Colonic mucosa (tissue), 4 donors: ENCODE measurements at places on chromosomes 6 and 20. TPM values are rescaled to one million over a fixed set of nuclear protein-coding genes. Genes with fewer than 3 reads are reported as not detected.

DNA sequence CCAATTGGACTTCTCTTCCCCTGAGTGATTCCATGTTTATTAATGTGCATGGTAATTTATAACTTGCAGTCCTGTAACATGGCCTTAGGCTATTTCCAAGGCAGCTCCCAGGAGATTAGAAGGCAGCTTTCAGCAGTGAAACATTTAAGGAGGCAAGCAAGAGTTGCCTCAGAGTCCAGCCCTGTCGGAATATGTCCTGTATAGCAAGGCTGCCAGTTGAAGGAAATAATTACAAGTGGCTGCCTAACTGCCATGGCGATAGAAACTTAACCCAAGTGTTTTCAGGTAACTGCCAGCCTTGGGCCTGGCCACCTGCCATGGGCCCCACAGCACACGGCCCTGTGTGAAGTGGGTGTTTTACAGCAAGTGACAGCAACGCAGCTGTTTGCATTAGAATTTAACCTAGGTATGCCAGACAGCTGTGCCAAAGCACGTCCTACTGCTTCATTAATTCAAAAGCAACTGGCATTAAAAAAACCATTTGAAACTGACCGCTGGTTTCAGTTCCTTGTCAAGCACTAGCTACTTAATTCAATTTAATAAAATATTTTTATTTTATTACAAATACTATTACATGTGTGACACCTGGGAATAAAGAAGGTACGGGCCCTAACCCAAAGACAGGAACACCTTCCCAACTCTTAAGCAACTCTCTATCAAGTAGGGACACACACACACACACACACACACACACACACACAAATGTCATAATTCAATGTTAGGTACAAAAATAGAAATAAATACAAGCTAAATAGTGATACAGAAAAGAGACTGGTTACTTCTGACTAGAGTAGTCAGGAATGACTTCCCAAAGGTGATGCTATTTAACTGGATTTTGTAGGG lies 151.8 kb upstream of the HEY2 start:
- DNase-seq, result no peak

GRCh38 chr6:129661536-129662405 lies 48.2 kb downstream of the ARHGAP18 start:
- DNase-seq, result no peak

The TTLL9 gene
- not detected for total RNA-seq

- DNase-seq, result no peak
Observed at GRCh38 chr20:19952392-19952791, 64.8 kb upstream of the NAA20 start.

GRCh38 chr6:6942831-6943230 lies 164.9 kb upstream of the RREB1 start:
- DNase-seq, result no peak

The TINAG gene
- total RNA-seq, result 45.2 TPM

DNA sequence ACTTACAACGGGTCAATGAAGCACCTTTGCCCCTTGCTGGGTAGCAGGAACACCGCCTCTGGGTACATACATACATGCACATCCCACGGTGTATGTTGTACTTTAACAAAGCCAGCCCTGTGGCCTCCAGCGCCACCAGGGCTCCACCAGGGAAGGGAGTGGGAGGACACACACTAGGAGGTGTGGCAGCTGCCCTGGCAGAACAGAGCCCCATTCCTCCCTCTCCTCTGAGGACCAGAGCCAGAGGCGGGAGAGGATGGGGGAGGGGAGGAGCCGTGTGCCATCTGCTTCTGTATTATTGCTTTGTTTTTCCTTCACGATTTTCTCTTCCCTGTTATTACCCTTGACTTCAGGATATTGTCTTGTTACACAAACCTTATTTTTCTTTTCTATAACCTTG lies 105.8 kb upstream of the TRAF3IP2 start:
- DNase-seq, result peak; percentile 69

The WASF1 gene
- 4.8 TPM for total RNA-seq

DNA sequence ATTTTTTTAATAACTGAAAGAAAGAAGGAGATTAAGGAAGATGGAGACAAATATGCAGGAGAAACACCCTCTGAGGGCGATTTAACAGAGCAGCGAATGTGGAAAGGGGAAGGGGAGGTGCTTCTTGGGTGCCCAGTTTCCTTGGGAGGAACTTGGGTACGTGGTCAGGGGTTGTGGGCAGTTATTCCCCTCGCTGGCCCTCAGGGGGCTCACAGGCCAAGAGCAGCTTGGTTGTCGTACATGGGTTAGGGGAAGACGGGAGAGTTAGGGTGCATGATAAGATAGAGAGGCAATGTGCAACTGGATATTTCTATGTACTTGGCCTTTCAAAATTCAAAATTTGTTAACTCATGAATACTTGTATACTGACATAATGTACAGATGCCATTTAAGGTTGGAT lies 7.0 kb upstream of the TUBB2A start:
- DNase-seq, result no peak

GRCh38 chr20:16042731-16043130 lies 530.5 kb downstream of the KIF16B start:
- no peak for DNase-seq

GRCh38 chr20:63700199-63701050 lies 4.0 kb downstream of the TNFRSF6B start:
- DNase-seq, result no peak

GRCh38 chr6:168182366-168182765 lies 103.4 kb upstream of the FRMD1 start:
- DNase-seq, result peak; percentile 7

The MYLK2 gene
- total RNA-seq, result 0.20 TPM

DNA sequence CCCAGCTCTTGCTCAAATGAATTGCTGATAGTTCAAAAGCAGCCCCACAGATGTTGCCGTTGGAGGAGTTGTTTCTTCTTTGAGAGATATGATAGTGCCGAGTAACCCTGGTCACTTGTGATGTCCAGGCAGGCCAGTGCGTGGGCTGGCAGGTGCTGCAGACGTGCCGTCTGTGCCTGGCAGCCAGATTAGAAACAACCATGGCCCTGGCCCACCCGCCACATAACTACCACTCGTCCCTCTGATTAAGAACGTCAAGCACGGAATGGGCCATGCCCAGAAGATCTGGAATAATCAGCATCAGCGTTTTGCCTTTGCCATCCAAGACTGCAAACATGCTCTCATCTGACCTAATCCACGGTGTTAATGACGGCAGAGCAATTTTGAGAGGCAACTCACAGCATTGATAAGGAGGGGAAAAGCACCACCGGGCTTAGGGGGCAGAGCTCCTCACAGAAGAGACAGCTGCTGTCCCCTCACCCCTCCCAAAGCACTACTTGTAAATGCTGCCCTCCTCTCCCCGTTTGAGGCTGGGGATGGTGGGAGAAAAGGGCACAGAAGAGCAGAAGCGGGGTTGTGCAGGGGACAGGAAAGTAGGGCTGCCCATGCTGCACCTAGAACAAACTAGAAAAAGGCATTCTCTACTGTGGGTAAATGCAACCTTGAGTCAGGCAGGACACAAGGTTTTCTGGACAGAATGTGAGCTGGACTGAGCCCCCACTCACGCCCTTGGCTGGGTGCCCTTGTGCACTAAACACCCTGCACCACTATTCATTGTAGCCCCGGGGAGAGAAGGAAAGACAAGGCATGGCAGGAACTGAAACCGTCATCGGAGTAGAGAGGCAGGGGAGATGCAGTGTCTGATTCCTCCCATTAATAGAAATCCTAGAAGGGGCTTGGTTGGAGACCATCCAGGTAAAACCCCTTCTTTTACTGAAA lies 5.3 kb upstream of the CPNE5 start:
- no peak for DNase-seq

The NKX2-4 gene
- not detected for total RNA-seq

The ANKRD6 gene
- total RNA-seq, result 1.6 TPM

The HMGCLL1 gene
- total RNA-seq, result 0.52 TPM

The OR2B2 gene
- not detected for total RNA-seq

The PRR18 gene
- total RNA-seq, result not detected

The LPA gene
- total RNA-seq, result 0.15 TPM

DNA sequence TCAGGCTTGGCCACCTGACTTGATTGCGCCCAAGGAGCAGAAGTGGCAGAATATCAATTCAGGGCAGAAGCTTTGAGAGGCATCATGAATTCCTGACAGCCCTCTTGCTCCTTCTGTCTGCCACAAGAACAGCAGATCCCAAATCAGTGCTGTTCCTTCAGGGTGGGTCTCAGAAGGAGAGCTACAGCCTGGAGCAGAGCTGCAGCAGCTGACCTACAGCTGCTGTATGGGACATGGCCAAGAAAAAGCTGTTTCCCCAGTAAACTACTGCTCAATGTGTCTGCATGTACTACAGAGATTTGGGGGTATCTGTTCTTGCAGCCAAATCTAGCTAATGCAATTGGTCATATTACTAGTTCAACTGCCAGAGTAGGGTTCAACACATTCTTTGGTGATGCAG lies 69.0 kb downstream of the SLC22A3 start:
- no peak for DNase-seq

DNA sequence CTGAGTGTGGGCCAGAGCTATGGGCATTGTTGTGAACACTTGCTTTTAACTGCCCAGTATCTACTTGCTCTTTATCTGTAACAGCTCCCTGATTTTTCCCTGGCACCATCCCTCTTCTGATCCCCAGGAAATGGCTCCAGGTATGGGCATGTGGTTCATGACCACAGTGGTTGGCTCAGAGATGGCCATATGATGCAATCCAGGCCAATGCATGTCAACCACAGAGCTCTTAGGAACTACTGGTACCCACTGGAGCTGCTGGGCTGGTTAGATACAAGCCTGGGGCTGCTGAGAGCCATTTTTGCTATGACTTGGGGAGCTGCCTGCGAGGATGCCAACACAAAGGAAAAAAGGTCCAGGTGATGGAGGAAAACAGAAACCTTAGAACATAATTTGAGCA lies 55.6 kb downstream of the KCNB1 start:
- DNase-seq, result no peak

DNA sequence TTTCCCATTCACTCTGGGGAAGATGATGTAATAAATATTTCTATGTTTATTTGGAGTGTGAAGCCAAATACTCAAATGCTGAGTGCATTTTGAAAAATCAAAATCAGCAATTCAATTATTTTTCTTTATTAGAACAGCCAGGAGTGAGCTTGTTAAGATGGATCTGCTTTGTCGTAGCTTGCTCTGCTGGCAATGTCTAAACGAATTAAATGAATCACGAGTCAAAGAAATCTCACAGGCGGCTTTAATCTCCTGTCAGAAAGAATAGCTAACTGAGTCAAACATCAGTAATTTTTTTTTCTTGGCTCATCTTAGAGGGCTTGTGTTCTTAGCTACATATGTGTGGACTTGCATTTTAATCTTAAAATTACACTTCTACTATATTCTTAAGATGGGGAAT lies 100.2 kb upstream of the HMGN3 start:
- DNase-seq, result no peak

GRCh38 chr6:65253041-65253440 lies 454.0 kb downstream of the EYS start:
- no peak for DNase-seq

DNA sequence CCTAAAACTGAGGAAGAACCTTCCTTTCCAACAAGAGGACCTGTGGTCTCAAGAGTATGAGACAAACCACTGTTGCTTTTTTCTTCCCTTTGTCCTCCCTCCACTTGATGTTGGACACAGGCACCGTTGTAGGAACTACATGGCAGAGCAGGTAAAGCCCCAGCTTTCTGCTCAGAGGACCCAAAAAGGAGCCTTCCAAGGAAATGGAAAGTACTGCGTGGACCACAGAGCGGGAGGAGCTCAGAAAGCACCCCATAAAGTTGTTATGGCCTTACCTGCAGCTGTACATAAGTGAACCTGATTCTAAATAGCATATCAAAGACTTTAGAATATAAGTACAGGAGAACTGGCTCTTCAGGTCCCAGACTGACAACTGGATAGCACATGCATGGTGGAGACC lies 29.4 kb downstream of the TMEM74B start:
- no peak for DNase-seq

The AKAP12 gene
- total RNA-seq, result 3.9 TPM

DNA sequence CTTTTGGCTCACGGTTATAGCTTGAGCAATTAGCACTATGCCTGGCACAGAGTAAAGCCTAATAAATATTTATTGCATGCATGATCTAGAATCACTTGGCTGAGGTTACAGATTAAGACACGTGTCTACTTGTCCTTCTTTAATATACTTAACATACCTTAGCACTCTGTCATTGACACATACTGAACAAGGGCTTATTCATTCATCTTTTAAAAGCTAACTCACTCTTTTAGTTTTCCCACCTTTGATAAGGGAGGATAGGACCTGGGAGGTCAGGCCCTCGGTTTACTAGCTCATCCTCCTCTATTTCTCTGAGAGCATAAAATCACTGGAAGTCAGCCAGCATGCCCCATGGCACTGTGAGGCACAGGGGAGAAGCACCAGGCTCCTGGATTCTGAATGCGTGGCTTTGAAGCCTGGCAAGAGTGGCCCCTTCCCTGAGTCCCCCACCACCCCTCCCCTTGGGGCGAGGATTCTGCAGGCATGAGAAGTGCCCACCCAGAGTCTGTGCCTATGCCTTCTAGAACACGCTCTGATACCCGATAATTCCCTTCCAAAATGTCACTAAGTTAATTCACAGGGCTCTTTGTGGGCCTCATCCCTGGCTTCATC lies 11.2 kb downstream of the ZCCHC3 start:
- DNase-seq, result no peak

DNA sequence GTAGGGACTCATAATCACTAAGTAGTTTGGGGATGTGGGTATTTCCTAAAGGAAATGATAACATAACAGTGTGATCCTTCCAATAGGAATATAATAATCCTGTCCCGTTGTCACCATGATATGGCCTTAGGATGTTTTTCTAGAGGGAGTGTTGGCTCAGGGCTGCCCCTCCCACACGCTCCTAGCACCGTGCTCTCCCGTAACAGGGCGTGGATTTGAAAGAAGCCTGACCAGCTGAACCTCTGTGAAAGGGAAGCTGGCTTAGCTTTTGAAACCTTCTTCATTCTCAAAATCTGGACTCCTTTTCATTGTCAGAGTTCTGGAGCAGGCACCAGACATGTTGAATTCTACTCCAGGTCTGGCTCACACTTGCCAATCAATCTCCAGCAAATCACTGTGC lies 103.4 kb upstream of the SASH1 start:
- DNase-seq, result no peak
